ENCODE measurements at places on chromosomes 12 and 14.

- no peak for DNase-seq
Observed at GRCh38 chr14:30551460-30551859, 7.5 kb upstream of the G2E3 start.

DNA sequence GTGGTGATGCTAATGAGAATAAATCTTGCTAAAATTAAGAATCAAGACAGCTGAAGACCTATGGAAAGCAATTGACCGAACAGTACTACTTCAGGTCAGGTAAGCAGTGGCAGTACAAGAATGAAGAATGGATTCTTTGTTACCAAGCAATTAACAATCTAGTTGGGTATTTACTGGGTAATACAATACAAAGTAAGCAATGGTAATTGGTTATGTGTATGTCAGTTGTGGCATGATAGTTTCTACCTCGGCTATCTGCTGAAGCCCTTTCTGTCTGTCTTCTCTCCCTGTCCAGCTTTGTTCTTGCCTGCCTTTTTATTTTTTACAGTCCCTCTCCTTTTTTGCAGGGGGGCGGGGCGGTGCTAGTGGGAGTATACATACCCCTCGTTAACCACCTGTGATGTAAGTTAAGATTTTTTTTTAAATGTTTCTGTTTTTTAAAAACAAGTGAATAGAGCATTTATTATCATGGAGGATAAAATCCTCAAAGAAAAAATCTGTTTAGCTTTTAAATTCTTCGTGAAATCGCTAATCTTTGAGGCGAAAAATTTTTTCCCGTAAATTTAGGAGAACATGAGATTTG is 75.9 kb downstream of the RCOR1 start:
- no peak for DNase-seq

DNA sequence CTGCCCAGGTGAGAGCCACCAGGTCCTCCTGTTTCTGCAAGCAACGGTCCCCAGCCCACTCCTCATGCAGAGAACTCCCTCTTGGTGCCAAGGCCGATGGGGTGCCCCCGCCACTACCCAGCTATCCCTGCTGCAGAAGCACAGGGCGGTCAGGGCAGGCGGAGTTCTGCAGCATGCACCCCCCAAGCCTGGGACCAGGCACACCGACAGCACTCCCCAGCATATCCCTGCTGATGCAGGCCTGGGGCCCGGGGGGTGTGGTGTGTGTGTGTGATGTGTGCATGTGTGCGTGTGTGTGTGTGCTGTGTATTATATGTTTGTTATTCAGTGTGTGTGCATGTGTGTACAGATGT is 27.7 kb upstream of the FZD10 start:
- no peak for DNase-seq

DNA sequence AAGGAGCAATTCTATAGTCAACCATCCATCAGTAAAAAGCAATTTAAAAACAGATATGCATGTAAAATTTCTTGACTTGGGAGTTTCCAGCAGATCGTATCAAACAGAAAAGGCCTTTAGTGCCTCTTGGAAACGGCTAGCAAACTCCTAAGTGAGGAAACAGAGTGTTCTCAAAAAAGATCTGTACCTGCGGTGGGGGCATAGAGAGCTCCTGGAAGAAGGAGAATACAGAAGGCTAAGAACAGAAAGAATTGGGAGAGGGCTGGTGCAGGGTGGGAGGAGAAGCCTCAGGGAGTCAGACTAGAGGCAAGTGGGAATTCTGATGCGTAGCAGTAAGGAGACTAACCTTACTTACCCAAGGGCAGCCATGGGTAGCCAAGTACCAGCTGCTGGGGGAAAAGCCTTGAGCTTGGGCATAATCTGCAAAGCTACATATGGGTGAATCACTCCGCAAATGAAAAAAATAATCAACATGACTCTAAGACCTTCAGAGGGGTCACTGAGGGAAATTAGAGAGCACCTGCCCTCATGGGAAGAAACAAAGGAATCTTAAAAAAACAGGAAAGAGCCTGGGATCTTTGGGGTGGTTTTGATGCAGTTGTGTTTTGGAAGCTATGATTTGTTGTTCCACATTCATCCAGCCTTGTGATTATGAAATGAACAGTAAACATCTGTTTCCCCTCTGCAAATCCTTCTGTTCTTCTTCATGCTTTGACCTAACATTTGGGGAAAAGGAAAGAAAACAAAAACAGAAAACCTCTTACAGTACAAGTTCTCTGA is 10.4 kb downstream of the RHOJ start:
- DNase-seq, result no peak

DNA sequence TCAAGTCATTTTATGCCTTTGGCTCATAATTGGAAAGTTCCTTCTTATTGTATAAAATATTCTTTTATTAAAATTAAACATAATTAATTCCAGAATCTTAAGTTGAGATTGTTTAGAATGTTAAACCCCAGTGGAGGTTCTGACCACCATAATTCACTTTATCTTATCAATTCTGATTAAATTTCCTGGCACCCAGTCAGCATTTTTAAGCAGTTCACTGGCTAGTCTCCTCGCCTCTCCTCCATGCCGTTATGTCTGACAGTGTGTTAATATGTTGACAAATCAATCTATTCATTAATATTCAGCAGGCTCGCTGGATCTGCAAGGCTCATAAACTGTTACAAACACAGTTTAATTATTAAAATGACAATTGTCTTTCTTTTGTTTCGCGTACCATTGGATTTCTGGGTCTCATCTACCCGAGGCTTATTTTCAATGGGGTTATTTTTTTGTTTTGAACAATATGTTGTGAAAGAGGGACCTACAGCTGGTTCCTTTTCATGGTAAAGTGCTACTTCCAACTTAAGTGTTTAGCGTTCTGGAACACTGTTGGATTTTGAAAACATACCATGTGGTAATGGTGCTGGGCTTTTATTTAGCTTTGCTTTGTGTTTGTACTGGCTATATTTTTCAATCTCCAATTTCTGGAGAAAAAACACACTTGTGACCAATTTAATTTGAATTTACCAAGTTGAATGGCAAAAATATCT is 339.7 kb downstream of the PRKD1 start:
- DNase-seq, result no peak

DNA sequence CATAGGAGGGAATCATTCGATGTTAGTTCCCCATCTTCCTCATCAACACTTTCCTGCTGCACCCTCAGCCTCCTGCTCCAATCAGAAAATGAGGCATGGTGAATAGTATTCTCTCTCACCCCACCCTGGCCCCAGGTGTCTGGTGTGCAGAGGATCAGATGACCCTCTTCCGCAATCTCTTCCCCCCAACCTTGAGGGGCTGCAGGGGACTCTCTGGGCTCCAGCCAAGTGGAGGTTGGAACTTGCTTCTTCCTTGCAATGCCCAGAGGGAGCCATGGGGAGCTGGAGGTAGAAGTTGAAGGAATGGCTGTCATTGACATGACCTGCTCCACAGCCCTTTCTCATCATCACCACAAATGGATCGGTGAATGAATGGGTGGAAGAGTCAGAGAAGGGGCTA is 20.2 kb upstream of the ESRRB start:
- DNase-seq, result no peak

DNA sequence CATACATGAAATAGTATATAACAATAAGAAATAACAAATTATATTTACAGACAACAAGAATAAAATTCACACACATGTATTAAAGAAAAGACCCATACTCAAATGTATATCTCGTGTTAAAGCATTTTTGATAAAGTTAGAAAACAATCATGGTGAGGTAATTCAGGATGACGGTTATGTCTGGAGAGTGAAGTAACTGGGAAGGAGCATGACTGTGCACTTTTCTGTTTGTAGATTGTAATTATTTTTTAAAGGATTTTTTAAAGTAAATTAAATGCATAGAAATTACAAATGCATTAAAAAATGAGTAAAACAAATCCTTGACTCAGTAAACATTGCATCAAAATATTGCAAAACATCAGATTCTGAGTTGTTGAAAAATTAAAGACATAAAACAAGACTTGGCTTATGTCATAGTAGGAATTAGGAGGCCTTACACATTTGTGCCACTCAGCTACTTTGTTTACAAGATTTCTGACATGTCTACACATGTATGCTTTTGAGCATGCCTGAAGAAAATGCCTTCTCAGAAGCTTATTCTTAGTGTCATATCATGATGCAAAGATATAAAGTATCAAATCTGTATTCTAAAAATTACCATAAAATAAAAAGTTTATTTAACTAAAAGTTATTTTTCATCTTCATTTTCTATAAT is 1325.1 kb downstream of the SLC16A7 start:
- peak; percentile 36 for DNase-seq

DNA sequence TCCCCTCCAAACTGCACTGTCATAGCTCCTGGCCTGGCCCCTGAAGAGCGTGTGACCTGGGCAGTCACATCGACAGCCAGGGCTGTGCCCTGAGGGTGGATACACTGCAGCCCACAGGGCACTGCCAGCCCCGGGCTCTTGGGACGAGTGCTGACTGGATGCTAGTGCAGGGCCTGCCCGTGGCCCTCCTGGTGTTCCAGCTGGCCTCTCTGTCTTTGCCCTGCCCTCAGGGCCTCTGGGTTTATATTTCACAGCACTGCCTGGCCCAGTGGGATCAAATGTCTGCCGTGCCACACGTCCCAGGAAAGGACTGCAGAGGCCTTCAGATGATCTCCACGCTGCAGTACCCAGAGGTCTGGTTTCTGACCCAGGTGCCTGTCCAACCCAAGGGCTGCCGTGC is 10.1 kb upstream of the CCDC197 start:
- no peak for DNase-seq

DNA sequence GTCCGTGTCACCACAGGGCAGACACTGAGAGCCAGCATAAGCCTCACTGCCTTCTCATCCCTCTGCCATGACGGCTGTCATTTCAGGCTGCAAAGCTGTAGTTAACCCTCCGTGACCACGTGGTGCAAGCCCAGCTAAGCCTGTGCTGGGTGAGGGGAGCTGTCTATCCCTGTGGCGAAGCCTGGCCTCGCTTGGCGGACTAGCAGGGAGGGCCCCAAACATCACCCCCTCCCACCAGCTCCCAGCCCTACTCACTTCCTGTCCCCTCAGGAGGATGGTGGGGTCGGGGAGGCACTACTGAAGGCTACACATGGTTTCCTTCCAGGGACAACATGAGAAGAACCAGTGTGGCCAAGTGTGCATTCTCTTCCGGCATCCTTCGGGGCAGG is 88.2 kb downstream of the CHGA start:
- DNase-seq, result no peak

GRCh38 chr12:42789808-42790760 is 200.5 kb upstream of the PRICKLE1 start:
- no peak for DNase-seq

GRCh38 chr12:91290354-91290753 is 107.7 kb upstream of the DCN start:
- DNase-seq, result no peak

- no peak for DNase-seq
Observed at GRCh38 chr12:12635651-12636050, 24.0 kb downstream of the CREBL2 start.

Data from NCI-H460 (cell line).